ENCODE measurements at places on chromosomes 16 and 17.
A peak's percentile ranks its signal among the peaks of the same experiment; 100 is the strongest.

DNA sequence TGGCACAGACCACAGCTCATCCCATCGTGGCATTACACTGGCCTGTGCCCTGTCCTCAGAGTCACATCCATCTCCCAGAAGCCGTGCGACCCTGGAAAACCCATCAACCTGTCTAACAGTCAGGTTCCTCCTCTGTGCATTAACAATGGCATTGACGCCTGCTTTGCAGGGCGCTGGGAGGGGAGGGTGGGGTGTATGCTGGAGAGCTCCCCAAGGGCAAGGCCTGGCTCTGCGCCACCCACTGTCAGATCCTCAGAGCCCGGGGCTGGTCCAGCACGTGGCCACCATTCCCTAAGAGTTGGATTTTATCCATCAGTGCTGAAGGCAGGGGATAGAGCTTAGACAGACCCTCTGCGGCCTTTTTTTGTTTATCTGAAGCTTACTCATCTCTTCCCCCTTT, 28.7 kb downstream of the NOS2 start:
- no peak for DNase-seq

DNA sequence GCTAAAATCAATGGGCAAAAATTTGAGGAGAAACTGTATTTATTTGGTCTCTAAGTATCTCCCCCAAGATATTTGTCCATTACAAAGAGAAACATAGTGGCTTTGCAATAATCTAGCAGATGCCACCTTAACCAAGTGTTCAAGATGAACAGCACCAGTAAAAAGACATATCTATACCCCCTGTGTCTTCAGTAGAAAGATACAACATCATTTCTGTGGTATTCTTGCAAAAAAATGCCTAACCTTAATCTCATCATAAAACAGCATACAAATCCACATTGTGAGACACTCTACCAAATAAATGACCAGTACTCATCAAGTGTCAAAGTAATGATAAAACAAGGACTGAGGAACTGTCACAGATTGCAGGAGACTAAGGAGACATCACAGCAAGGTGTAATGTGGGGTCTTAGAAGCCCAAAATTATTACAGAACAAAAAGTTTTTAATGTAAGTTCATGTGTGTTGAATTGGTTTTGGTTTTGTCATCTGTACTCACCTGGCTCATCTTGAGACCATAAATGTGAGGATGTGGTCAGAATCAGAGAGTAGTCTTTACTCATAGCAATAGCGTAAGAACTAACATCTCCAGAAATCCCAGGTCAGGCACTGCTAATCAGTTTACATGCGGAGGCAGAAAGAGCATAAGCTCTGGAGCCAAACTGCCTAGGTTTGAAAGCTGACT, 77.2 kb downstream of the AATF start:
- no peak for DNase-seq

- no peak for DNase-seq
Measured at GRCh38 chr17:44187131-44187899, 543 bp downstream of the TMUB2 start.

GRCh38 chr16:19118938-19119431, 5.2 kb downstream of the ITPRIPL2 start:
- DNase-seq, result no peak

- no peak for DNase-seq
Measured at GRCh38 chr16:79316004-79316458, 284.5 kb downstream of the MAF start.

DNA sequence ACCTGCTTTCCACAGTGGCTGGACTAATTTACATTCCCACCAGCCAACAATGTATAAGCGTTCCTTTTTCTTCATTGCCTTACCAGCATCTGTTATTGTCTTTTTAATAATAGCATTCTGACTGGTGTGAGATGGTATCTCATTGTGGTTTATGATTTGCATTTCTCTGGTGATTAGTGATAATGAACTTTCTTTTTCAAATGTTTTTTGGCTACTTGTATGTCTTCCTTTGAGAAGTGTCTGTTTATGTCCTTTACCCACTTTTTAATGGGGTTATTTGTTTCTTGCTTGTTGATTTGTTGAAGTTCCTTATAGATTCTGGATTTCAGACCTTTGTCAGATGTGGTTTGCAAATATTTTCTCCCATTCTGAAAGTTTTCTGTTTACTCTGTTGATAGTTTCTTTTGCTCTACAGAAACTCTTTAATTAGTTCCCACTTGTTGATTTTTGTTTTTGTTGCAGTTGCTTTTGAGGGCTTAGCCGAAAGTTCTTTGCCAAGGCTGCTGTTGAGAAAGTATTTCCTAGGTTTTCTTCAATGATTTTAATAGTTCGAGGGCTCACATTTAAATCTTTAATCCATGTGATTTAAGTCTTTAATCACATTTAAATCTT, 26.8 kb downstream of the ITGAM start:
- no peak for DNase-seq

DNA sequence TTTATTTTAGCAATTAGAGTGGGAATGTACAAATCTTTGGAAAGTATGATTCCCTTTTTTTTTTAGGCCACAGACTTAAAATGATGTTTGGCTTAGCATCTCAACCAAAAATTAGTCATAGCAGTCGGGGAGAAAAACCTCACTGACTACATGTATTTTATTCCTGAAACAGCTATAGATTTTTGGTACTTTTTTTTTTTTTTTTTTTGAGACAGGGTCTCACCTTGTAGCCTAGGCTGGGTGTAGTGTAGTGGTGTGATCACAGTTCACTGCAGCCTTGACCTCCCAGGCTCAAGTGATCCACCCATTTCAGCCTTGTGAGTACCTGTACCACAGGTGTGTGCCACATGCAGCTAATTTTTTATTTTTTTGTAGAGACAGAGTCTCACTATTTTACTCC, 23.4 kb downstream of the RNFT1 start:
- no peak for DNase-seq

DNA sequence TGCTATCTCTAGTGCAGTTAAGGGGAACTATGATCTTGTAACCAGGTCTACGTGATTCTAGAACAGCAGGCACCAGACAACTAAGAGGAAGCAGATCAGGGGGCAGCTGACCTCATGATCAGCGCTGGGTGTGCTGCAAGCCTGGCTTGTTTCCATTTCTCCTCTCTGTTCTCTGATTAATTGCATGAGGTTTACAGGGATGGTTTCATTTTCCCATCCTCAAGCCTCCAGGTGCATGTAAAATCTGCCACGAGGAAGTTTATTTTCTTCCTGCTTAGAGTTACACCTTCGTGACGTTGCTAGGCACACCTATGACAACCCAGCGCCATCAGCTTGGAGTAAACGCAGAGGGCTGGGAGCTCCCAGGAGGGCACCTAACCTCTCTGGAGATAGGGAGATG, 4.3 kb upstream of the NUPR1 start:
- DNase-seq, result no peak

DNA sequence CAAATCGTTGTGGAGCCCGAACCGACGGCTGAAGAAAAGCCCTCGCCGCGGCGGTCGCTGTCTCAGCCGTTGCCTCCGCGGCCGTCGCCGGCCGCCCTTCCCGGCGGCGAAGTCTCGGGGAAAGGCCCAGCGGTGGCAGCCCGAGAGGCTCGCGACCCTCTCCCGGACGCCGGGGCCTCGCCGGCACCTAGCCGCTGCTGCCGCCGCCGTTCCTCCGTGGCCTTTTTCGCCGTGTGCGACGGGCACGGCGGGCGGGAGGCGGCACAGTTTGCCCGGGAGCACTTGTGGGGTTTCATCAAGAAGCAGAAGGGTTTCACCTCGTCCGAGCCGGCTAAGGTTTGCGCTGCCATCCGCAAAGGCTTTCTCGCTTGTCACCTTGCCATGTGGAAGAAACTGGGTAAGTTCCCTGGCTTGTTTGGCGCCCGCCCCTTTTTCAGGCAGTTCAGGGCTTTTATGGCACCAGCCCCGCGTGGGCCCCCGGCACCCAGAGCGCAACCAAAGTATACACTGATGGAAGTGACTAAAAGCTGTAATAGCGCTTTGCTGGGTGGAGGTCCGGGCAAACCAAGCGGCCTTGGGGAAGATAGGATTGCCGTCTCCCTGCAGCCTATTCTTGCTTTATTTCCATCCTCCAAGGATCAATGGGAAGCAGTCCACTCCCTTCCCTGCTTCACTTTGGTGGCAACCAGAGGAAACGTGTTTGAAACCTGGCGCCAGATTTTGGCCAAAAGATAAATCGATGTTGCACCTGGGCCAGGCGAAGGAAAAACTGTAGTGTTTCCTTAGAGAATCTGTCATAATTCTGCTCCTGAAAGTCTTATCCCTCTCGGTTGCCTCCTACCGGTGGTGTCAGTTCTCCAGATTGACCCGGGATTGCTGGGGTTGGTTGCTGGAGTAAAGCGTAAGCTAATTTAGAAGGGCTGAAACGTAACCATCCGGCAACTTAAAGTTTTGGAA, 775 bp downstream of the PPM1D start:
- DNase-seq, result peak; percentile 87

- DNase-seq, result no peak
Measured at GRCh38 chr17:9935408-9935807, 30.3 kb upstream of the RCVRN start.
